ENCODE measurements at places on chromosomes 13 and 19.
A peak's percentile ranks its signal among the peaks of the same experiment; 100 is the strongest.

DNA sequence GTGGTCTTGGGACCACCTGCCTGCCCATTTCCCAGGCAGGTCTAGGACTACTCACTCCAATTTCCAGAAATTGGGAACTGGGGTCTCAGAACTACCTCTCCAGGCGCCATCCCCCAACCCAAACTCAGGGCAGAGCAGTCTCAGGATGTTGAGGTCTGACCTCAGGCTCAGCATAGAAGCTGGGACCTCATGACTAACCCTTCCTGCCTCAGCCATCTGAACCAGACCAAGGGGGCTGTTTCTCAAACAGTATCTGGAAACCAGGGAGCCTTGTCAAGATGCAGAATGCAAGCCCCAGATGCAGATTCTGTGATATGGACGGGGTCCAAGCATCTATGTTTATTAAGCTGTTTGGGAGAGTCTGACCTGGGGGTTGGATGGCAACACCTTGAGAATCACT is 1.3 kb downstream of the FBXW9 start:
- no peak for DNase-seq

DNA sequence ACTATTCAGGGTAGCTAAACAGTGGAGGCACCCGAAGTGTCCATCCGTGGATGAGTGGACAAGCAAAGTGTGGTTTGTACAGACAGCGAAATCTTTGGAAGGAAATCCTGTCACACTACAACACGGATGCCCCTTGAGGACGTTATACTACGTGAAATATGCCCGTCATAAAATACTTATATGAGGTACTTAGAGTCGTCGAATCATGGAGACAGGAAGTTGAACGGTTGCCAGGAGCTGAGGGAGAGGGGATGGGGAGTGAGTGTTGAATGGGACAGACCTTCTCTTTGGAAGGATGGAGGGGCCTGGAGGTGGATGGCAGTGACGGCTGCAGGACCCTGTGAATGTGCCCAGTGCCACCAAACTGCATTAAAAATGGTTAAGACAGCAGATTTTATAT is 11.6 kb downstream of the ATP4B start:
- no peak for DNase-seq

DNA sequence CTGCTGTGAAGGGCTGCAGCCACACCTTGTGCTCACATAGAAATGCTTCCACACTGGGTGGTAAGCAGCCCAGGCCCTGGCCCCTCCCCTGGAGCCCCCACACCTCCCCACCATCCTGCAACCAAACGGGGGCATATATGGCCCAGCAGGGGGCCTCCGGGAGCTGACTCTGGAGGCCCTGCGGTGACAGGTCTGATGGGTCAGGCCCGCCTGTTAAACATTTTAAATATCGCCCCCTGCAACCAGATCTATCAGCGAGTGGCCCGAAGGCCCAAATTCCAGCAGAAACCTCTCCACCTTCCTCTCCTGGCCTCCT is 48.0 kb upstream of the KATNAL1 start:
- no peak for DNase-seq

GRCh38 chr19:38375748-38376147 is 1.4 kb downstream of the PSMD8 start:
- peak; percentile 67 for DNase-seq

DNA sequence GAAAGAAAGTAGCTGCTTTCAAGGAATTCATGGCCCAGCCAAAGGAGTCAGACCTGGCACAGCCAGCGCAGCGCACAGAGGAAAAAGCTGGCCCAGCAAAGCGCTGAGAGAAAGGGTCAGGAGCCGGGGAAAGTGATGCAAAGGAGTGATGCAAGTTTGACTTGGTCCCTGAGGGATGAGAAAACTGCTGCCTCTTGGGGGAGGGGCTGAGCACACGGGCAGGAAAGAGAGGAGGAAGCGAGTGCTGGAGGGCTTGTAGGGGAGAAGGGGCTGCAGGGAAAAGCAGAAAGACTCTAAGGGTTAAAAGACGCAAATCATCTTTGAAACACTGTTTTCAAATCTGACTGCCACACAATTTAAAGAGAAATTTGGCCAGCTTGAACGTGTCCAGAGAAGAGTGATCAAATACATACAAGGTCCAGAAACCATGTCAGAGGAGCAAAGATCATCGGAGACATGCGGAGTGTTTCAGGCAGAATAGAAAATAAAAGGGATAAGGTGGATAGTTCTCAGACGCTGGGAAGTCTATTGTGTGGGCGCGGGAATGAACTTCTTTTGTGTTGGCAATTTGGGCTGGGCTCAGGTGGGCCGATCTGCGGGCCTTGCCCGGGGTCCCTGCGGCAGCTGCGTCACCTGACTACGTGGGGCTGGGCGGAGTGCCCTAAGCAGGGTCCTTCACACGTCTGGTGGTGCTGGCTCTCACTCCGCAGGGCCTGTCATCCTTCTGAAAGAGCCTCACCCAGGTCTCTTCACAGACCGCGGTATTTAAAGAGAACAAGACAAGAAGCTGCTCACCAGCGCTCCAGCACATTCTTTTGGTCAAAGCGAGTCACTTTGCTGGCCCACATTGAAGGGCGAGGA is 18.1 kb downstream of the N4BP2L1 start:
- DNase-seq: peak; percentile 54

GRCh38 chr13:69946511-69946910 is 161.1 kb upstream of the ATXN8OS start:
- DNase-seq: no peak

DNA sequence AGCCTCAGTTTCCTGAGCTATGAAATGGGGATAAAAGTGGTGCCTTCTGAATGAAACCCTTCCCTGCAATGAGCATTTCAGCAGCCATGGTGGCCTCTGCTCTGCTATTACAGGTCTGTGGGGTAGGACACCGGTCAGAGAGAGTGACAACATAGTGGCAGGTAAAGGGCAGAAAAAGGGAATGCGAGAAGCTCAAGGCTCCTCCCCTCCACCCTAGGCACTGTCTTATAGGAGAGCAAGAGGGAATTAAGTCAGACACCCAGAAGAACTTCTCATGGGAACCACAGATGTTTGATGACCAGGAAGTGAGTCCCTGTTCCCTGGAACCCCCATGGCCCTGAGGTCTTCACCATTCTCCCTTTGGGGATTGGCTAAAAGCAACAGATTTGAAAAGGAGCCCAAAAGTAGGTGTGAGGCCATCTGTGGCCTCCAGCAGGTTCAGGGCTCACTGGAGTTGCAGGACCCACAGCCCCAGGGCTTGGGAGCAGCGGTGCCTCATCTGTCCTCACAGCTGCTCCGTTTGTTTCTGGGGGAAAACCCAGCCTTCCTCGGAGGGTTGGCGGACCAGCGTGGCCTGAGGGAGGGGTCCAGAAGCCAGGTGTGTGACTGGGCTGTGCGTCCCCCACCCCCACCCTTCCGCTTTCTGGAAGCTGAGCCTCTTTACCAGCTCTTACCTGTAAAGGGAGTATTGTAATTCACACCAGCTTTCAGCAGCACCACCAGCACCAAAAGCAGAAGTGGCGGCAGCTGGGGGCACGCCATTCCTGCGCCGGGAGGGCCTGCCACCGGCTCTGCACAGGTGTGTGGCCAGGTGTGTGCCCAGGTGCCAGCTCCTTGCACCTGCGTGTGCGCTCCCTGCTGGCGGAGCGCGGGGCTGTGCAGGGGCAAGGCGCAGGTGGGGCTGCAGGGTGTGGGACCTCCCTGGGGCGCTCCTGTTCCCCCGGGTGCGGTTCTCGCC is 19.4 kb downstream of the IQCN start:
- no peak for DNase-seq

DNA sequence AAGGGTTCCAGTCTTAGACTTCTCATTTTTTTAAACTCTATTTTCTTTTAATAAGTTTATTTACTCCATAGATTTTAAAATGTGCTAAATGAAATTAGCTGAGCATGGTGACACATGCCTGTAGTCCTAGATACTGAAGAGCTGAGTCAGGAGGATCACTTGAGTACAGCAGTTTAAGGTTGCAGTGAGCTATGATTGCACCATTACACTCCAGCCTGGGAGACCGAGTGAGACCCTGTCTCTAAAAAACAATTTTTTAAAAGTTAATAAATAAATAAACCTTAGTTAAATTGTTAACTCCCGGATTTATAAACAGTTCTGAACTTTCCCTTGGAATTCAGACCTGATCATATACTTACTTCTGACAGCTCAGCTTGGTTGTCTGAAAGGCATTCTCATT is 32.5 kb downstream of the PCDH20 start:
- DNase-seq: no peak

DNA sequence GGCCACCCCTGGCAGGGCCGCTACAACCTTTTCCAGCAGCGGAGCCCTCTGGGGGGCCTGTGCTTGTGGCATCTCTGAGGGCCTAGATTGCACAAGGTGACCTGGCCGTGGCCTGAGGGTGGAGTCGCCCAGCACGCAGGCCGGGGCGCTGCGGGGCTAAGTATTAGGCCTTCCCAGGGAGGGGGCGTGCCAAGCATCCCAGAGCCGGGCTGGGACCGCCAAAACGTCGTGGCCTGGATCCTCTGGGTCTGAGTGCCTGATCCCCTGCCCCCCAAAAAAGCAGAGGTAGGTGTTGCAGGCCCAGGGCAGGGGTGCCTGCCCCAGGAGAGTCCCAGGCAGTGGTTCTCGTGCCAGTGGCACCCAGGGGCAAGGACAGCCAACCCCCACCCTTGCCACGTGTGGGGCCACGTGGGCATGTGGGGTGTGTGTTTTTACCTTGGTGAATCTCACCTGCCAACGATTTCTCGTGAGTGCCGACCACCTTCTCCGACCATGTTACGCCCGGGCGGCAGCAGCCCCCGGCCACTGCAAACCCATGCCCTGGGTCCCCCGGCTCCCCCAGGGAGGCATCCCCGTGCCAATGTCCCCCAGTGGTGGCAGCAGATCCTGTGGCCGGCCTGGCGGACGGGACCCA is 12.6 kb upstream of the GNA15 start:
- no peak for DNase-seq

All from EH (cell line).